ENCODE measurements at places on chromosomes 3 and 15.

GRCh38 chr3:29280404-29281093 lies at the start of gene RBMS3:
Gene RBMS3 (plus strand): TSS chr3:29281071.
- DNase-seq, result no peak

- no peak for DNase-seq
Observed at GRCh38 chr3:127033171-127033570, 50.3 kb downstream of the PLXNA1 start.

- no peak for DNase-seq
Observed at GRCh38 chr15:69398491-69398891, 15.7 kb upstream of the KIF23 start.

GRCh38 chr3:14634763-14635400 lies 16.7 kb upstream of the CCDC174 start:
- DNase-seq, result no peak

GRCh38 chr15:65400760-65401610 lies 21.8 kb downstream of the IGDCC4 start:
- peak; percentile 78 for DNase-seq

DNA sequence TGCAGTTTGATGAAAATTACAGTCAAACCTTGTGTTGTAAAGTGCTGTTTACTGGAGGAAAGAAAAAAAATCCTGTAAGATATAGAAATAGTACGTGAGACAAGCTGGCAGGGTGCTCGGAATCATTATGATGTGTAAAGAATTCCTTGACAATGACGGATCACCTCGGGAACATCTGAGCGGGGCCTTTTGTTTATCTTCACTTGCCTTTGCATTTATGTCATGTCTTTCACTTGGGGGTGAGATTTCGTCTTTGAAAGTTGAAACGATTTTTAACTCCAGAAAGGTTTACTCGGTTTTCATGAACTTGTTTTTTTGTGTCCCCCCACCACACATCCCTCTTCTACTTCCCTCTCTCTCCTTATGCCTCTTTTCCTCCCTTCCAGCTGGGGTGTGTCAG lies 128.3 kb upstream of the VEPH1 start:
- DNase-seq, result no peak

GRCh38 chr15:101563176-101563796 lies 73.8 kb upstream of the PCSK6 start:
- DNase-seq, result no peak

- peak; percentile 32 for DNase-seq
Observed at GRCh38 chr15:25437777-25438600, 835 bp downstream of the UBE3A start.

GRCh38 chr3:156551746-156552145 lies 3.2 kb downstream of the SSR3 start:
- DNase-seq, result no peak

DNA sequence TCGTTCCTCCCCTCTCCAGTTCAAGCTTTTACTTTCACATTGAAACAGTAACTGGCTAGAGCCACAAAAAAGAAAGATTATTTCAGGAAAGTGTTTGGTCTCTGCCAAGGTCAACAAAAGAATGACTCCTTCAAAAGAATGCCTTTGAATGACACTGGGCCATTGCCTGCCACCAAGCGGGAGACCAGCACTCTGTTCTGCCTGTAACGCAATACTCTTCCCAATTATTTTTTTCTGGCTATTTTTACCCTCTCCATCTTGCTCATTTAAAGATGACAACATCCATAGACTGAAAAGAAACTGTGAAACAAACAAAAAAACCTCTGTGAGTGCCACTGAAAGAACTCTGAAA lies 37.3 kb downstream of the EHHADH start:
- DNase-seq, result no peak

GRCh38 chr15:22955544-22956119 lies 24.5 kb downstream of the CYFIP1 start:
- DNase-seq, result no peak

DNA sequence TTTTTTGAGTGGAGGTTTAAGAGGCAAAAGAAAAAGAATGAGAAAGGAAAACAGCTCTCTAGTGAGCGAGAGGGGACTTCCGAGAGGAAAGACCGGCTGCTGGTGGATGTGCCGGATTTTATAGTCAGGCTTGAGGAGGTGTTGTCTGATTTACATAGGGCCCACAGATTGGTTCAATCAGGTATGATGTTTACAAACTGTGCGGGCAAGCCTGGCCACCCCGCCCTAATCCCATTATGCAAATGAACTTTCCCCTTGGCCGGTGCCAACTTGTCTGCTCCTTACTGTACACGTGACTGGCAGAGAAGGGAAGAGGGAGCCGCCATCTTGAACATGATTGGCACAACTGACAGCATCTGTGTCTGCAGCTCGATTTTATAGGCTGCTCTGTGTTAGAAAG lies 44.7 kb downstream of the FAM43A start:
- no peak for DNase-seq

DNA sequence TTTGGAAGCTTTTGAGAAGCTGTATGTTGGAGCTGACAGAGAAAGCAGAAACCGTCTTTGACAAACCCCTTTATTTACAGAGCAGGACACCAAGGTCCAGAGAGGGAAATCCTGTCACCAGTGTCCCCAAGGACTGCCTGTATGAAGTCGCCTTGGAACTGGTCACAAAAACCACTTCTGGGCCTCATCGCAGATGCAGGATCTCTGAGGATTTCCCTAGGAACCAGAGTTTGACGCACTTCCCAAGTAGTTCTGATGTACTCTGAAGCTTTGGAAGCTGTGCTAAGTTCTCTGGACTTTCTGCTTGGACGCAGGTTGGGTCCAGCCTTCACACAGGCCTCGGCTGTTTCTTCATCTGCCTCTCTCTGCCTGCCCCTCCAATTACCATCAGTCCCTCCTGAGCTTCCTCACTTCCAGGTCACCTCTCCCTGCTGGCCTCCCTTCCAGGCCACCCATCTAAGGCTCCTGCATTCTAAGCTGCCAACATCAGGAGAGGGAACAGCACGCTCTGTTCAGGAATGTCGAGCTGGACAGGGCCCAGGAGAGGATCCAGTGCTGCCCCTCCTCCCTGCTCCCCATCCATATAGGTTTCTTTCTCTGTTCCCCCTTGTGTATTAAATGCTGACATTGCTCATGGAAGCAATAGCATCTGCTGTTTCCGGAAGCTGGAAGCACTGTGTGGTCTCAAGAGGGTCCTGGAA lies 270.8 kb downstream of the OPA1 start:
- DNase-seq, result no peak

GRCh38 chr3:59692117-59692516 lies 642.3 kb upstream of the CFAP20DC start:
- DNase-seq, result no peak

DNA sequence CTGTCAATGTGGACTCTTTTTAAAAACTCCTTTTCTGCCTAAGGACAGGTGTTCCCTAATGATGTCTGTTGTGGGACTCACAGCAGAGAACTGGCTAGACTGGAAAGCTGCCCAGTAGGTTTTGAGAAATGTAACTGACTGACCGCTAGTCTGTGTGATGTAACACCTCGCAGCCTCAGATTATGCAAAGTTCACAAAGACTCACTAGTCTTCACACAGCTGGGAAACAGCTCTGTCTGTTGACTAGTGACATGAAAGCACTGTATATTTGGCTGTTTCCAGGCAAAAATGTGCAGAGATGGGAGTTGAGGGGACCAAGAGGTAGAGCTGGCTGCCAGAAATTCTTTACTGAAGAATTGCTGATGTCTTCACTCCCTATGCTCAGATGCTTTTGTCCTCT lies 10.3 kb downstream of the PDZRN3 start:
- no peak for DNase-seq

- no peak for DNase-seq
Observed at GRCh38 chr3:73315706-73316105, 254.2 kb downstream of the EBLN2 start.

DNA sequence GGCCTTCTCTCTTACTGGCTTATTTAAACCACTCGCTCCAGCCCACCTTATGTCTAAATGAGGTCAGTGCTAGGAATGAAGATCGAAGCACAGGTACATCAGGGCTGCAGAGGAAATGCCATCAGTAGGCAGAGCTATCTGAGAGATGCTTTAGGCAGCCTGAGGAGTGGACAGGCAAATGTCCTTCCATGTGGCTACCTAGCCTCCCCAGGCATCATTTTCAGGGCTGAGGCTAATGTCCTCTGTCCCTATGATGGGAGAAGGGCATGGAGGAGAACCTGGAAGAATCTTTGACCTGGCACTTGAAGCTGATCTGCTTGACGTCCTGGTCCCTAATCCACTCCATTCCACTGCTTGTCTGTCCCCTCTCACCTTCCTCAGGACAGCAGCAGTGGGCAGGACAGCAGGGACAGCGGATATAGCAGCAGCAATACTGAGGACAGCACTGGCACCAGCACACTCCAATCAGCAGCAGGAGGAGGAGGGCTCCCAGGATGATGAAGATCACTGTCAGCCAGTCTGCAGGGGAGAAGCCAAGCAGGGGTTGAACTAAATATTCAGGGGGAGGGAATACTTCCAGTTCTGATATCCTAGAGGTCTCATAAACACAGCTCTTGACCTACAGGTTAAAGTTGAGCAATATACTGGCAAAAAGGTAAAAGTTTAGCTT lies 21.0 kb downstream of the ILDR1 start:
- DNase-seq, result no peak

GRCh38 chr15:52804526-52805081 lies 14.5 kb upstream of the ONECUT1 start:
- DNase-seq, result no peak

Data from GM12891 (cell line).